ENCODE measurements at places on chromosomes 13 and 19.

GRCh38 chr13:93889430-93889951 lies 590.0 kb downstream of the DCT start:
- no peak for DNase-seq

DNA sequence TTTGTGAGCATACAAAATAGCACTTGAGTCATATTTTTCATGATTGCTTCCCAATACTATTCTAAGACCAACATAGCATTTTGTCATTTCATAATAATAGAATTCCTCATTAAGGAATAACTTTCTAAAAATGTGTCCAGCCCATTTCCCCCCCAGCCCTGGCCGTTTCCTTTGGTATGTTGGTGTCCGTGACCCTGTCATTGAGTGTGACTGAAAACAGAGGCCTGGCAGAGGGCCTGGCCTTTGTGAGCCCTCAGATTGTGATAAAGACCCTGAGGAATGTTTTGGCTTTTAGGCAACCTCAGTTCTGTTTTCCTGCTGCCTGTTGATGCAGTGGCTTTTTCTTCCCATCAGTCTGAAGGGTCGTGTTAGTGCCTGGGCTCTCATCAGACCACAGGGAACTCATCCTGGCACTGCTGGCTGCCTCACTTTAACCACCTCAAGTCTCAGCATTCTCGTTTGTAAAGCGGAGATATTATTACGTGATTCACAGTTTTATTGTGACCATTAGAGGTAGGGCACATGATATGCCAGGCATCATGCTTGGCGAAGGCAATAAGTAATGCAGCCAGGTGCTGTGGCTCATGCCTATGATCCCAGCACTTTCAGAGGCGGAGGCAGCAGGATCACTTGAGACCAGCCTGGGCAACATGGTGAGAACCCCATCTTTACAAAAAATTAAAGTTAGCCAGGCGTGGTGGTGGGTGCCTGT lies 13.8 kb downstream of the SPINT2 start:
- no peak for DNase-seq

- no peak for DNase-seq
Measured at GRCh38 chr13:51768976-51769375, 35.0 kb downstream of the DHRS12 start.

DNA sequence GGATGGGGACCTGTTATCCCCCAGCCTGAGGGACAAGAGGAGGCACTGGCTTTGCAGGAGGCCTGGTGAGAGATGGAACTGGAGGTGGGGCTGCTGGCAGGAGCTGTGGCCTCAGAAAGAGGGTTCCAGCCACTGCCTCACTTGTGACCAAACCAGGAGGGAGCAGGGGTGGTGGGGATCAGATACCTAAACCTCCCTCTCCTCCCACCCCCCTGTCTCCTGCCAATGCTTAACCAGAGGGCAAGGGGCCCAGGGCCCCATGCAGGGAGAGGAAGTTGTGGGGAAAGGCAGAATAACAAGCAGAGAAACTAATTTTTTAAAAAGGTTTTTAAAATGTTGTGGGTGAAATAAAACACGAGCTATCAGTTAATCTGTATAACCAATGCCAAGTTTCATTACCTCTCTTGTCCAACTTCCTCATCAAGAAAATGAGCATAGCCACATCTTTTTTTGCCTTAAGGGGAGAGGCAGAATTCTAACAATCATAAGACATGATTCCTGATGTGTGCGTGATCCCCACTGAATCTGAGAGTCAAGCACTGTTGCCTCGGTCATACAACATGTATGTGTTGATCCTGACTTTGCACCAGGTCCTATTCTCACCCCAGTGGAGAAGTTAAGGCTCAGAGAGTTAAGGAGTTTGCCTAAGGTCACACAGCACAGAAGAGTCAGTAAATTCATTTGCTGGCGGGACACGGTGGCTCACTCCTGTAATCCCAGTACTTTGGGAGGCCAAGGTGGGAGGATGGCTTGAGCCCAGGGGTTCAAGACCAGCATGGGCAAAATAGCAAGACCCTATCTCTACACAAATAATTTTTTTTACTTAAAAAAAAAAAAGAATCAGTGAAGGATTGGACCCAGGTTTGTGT lies 12.9 kb downstream of the FXYD5 start:
- no peak for DNase-seq

DNA sequence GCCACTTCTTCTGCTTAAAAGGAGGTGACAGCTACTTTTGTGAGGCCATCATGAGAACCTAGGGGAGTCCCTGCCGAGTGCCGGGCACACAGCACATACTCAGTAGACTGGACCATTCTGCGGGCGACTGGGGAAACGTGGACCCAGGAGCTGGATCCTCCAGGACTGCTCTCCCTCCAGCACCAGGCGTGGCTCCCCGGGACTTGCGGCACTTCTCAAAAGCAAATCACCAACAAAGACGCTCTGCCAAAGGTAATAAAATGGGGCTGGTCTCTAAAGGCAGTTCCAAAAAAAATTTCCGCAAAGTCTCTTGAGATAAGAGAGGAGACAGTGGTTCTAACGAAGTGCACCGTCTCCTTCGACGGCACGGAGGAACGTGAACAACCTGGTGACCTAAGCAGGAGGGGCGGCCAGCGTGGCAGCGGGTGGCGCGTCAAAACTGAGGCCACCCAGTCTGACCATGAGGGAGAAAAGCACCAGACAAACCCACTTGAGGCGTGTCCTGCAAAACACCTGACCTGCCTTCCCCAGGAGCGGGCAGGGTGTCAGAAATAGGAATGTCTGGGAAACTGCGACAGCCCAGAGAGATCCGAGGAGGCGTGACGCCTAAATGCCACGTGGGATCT lies 1.4 kb upstream of the TMPRSS9 start:
- no peak for DNase-seq

- DNase-seq = no peak
Measured at GRCh38 chr13:25581351-25581750, 209.6 kb downstream of the ATP8A2 start.

DNA sequence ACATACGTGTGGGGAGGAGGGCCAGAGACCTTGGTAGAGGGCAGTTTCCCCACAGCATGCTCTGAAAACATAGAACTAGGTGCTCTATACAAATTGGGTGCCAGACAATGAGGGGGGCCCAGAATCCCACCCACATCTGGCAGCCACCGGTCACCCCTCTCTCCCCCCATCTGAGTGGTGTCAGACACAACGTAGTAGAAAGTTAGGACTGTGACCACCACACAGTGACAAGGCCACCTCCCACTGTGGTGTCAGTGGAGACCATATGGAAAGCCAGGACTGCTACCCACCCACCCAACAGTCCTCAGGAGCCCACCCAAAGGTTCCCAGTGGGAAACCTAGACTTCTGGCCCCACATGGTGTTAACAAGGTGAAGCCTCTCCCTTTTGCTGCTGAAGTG lies 2.1 kb upstream of the ATP4B start:
- no peak for DNase-seq

GRCh38 chr19:50458396-50459066 lies 17.8 kb upstream of the EMC10 start:
- DNase-seq = no peak

GRCh38 chr19:49422407-49423070 lies 702 bp downstream of the PTH2 start:
- peak; percentile 42 for DNase-seq
